ENCODE measurements at places on chromosomes 16 and 17. TPM values are rescaled to one million over a fixed set of nuclear protein-coding genes. Genes with fewer than 3 reads are reported as not detected.

The MMP28 gene
- total RNA-seq, result 9.7 TPM

The NHERF1 gene
- 6.3 TPM for total RNA-seq

The SLC35B1 gene
- total RNA-seq, result 37.6 TPM

The CD300C gene
- total RNA-seq, result not detected

The ATP2A3 gene
- 3.8 TPM for total RNA-seq

The FTO gene
- 162 TPM for total RNA-seq

The TUFM gene
- total RNA-seq, result 54.5 TPM

The EFCAB5 gene
- total RNA-seq, result 4.1 TPM

The EXOC3L1 gene
- total RNA-seq, result 0.63 TPM

The SYNGR3 gene
- 67.9 TPM for total RNA-seq

The SLC5A11 gene
- total RNA-seq, result not detected

The ADPRM gene
- total RNA-seq, result 30.0 TPM

The SHISA6 gene
- 8.8 TPM for total RNA-seq

The CBLN1 gene
- total RNA-seq, result 5.0 TPM

The MYL4 gene
- 1.6 TPM for total RNA-seq

The PIPOX gene
- 4.7 TPM for total RNA-seq

The SEZ6L2 gene
- 52.0 TPM for total RNA-seq

The FBXW10 gene
- 0.63 TPM for total RNA-seq

The TAC4 gene
- total RNA-seq, result not detected

The TP53TG3C gene
- total RNA-seq, result not detected

The TPSG1 gene
- not detected for total RNA-seq

The KRTAP2-1 gene
- total RNA-seq, result not detected

The GP2 gene
- not detected for total RNA-seq

The ALOXE3 gene
- 0.63 TPM for total RNA-seq

The ABI3 gene
- not detected for total RNA-seq

The HES7 gene
- 1.9 TPM for total RNA-seq
